ENCODE measurements at places on chromosomes 4 and X.

DNA sequence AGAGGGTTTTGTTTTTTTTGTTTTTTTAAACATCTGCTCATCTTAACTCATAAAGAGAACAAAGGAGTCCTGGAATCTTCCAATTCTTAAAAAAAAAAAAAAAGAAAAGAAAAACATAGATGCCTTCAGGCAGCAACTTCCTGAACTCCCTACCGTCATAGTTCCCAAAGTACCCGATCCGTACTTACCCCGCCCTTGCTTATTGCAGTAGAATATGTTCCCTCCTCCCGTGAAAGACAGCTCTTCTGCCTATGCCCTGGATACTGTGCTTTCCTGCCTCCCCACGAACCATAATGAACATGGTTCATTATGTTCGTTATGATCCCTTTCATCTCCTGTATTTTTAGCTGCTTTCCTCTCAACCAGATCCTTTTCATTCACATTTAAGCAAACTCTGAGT is 40.3 kb downstream of the KLHL5 start:
- DNase-seq = no peak

- DNase-seq = no peak
Observed at GRCh38 chrX:123720486-123720885, 12.4 kb downstream of the THOC2 start.

DNA sequence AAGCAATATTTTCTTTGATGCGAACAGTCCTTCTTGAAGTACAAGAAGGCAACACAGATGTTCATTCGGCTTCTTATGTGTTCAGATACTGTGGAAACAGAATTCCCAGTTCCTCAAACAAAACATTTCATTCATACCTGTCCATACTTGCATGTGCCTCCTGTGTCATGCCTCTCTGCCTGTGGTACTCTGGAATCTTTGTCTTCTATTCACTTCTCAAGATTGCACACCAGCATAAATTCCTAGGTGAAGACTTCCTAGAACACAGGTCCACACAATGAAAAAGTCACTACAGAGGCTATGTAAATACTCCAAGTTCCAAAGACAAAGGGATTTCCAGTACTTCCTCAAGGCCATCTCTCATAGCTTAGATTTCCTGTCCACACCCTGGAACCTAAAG is 367.2 kb downstream of the AFF2 start:
- DNase-seq = no peak

DNA sequence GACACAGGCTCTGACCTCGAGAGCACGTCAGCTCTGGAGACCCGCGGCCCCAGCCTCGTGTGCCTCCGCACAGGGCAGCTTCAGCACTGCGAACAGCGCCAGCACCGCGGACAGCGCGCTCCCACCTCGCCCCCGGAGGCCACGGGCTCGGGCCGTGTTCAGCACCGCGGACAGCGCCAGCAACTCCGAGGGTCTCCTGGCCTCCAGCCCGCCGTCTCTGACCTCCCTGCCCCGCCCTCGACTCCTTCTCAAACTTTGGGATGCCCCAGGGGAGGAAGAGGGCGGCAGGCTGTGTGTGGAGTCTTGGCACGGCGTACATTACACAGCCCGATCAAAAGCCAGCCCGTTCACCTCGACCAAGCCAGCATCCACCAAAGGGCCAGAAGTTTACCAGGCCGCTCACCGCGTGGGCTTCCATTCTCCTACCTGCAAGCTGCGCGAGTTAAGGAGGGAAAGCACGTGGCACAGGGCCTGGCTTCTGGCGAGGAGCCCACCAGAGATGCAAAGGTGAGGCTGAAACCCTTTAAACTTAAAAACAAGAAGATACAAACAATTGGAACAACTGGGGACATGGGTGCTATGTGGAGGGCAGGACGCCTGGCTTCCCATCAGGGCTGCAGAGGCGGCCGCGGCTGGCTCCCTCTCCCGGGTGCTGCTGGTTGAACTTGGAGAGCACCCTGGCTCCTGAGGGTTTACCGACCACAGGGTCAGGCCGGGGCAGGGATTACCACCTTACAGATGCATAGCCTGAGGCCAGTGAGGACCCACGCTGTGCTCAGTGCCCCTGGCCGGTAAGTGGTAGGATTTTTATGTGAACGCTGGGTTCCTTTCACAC is 4.5 kb upstream of the NKX1-1 start:
- DNase-seq = peak; percentile 78

GRCh38 chr4:35963974-35964515 is 280.3 kb downstream of the ARAP2 start:
- DNase-seq = no peak
